Uterus (tissue), 4 donors: ENCODE measurements at places on chromosomes 11 and 22. TPM values are rescaled to one million over a fixed set of nuclear protein-coding genes. Genes with fewer than 3 reads are reported as not detected.

DNA sequence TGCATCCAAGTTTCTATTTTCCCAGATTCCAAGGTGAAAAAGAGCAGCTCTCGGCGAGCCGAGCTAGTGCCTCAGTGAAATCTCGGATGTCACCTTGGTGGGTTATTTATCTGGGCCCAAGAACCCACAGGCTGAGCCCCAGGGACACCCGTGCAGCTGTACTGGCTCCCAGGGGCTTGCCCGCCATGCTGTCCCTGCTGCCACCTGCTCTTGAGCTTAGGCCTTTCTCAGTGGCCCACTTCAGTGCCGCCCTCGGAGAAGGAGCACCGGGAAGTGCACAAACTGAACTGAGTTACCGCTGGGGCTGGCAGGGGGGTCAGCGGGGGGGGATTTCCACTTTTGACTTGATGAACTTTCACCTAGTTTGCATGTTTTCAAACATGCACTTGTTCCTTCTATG, 27.9 kb downstream of the CPT1A start:
- H3K27ac ChIP-seq, result no peak overlapping the region
- no peaks in the 10 kb centered on the region for H3K4me1 ChIP-seq
- no peak overlapping the region for H3K4me3 ChIP-seq
- H3K36me3 ChIP-seq, result no peaks in the 10 kb centered on the region
- no peaks in the 10 kb centered on the region for H3K27me3 ChIP-seq
- DNase-seq, result no peak

Gene C1QTNF5
- total RNA-seq, result 6.5 TPM

DNA sequence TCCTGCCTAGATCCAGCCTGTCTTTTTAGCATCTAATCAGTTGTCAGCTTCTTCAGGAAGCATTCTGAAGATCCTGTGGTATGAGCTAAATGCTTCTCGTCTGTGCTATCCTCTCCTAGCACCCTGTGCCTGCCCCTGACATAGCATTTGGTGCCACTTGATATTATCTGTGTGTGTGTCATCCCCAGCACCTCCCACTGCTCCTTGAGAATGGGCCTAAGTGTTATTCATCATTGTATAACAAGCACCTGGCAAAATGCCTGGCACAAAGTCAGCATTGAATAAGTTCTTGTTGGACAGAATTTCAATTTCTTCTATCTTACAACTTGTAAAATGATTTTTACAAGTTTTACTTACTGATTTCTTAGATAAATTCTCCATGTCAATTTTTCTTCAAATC, 28.1 kb upstream of the OLFML1 start:
- no peak overlapping the region for H3K27ac ChIP-seq
- no peak for DNase-seq
- no peaks in the 10 kb centered on the region for H3K27me3 ChIP-seq
- no peaks in the 10 kb centered on the region for H3K4me1 ChIP-seq
- H3K36me3 ChIP-seq, result no peaks in the 10 kb centered on the region

Gene NXPE2
- not detected for total RNA-seq

GRCh38 chr11:14253421-14253820, 105.6 kb downstream of the RRAS2 start:
- DNase-seq, result no peak
- no peak overlapping the region for H3K27ac ChIP-seq
- H3K27me3 ChIP-seq, result no peaks in the 10 kb centered on the region
- H3K4me1 ChIP-seq, result no peaks in the 10 kb centered on the region
- H3K36me3 ChIP-seq, result no peaks in the 10 kb centered on the region

Gene NDUFC2
- total RNA-seq, result 137 TPM

- H3K27me3 ChIP-seq, result no peaks in the 10 kb centered on the region
- H3K4me1 ChIP-seq, result no peaks in the 10 kb centered on the region
- H3K36me3 ChIP-seq, result no peaks in the 10 kb centered on the region
- no peak overlapping the region for H3K4me3 ChIP-seq
- DNase-seq, result no peak
- H3K27ac ChIP-seq, result peak overlapping the region; percentile 80
These were observed 62.3 kb downstream of the PPFIBP2 start for GRCh38 chr11:7575841-7576725.

Gene TH
- not detected for total RNA-seq

Gene CRYBB2
- total RNA-seq, result not detected

Gene TMEM86A
- total RNA-seq, result 3.7 TPM

Gene DCPS
- total RNA-seq, result 6.4 TPM

Gene MRGPRX3
- total RNA-seq, result not detected
